ENCODE measurements at places on chromosomes 4 and X.

- no peak for DNase-seq
Measured at GRCh38 chrX:111661241-111661640, 19.7 kb upstream of the ALG13 start.

GRCh38 chr4:156568041-156568440 lies 403.6 kb downstream of the PDGFC start:
- DNase-seq = no peak

DNA sequence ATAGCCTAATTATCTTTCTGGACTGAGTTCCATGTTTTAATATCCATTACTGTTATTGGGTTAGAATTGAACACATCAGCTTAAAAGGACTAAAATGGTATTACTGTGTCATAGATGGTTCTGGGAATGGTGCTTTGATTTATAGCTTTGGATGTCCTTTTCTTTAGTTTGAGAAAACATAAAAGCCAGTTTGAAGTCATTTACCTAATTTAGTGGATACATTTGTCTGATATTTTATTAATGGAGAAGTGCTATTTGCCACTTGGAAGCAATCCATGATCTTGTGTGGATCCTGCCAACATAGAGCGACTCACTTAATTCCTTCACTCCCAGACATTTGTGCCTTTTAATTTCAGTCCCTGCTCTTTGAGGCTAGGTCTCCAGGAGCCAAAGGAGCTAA lies 212.4 kb upstream of the PACRGL start:
- DNase-seq = peak; percentile 50

- DNase-seq = no peak
Measured at GRCh38 chr4:138413273-138413672, 171.1 kb upstream of the SLC7A11 start.

DNA sequence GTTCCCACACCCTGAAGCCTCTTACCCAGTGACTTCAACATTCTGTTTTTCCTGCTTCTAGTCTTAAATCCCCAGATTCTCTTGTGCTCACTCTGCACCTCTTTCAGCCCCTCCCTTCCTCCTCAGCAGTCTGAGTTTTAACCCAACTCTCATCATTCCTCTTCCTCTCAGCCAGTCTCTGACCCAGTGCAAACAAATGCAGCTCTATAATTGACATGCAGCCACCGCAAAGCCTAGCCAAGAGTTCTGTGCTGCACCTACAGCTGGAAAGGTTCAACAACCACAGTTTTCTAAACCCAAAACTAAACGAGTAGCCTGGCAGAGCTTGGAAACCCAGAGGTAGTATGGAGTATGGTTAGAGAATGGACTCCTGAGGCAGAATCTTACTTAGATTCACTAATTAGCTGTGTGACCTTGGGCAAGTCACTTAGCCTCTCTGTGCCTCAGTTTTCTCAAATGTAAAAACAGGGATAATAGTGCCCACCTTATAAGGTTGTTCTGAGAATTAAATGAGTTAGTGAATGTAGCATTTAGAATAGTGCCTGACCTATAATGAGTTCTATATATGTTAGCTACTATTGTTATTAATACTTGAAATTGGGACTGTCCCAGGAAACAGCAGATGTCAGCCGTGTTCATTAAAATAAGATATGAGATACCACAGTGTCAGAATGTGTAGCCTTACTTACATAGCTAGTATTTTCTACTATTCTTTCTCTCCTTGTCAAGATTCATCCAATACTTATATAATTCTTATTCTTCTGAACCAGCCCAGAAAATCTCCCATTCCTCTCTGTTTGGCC lies 3.5 kb downstream of the TMEM154 start:
- DNase-seq = no peak

GRCh38 chr4:124432500-124432899 lies 280.0 kb downstream of the ANKRD50 start:
- peak; percentile 50 for DNase-seq

DNA sequence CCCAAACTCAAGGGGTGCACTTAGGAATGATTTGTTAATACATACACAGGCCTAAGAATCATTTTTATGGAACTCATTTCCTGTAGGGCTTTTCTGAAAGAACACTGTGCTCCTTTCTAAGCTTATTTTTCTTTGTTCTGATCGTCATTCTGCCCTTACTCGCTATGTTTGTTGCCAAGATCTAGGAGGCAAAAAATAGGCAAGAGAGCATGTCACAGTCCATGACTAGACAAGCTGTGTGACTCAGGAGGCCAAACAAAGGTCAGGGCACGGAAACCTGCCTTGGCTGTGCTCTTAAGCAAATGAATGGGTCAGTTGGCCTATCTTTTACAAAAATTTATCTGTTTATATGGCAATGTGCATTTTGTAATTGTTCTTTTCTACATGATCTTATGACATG lies 42.5 kb upstream of the C1GALT1C1 start:
- DNase-seq = peak; percentile 86

- no peak for DNase-seq
Measured at GRCh38 chrX:35339796-35340195, 397.2 kb downstream of the FAM47B start.

DNA sequence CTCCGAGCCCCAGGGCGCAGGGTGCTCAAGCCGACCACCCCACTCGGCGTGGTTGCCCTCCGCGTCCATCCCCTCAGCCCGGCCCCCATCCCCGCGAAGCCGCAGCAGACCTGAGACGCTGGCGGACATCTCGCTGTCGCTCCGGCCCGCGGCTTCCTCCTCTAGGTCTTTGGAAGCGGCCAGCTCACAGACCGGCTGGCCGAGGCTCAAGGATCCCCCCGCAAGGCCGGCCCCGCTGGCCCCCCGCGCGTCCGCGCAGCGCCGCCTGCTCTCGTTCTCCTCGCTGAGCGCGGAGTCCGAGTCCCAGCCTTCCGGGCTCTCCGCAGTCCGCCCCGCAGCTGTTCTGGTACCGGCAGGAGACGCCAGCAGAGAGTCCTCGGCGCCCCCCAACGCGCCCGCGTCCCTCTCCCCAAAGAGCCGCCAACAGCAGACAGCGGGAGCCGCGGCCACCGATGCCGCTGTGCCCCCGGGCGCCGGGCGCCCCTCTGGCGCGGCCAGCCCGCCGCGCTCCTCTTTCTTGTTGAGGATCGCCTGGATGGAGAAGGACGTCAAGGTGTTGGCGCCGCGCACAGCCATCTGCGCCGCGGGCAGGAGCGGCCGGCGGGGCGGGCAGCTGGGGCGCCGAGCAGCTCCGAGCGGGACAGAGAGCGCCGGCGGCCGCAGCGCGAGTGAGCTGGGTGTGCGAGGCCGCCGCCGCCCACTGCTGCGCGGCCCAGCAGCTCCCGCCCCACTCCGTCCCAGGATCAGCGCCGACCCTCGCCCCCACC lies at the start of gene NKX3-2:
Gene NKX3-2, minus strand, starts transcription at position 670 of the 767 bp plus-strand sequence. Its CDS starts 94 bp downstream, at position 576.
- no peak for DNase-seq

- DNase-seq = no peak
Measured at GRCh38 chr4:83581411-83582288, 45.7 kb downstream of the GPAT3 start.

GRCh38 chr4:96626023-96626422 lies 786.1 kb downstream of the PDHA2 start:
- DNase-seq = no peak

DNA sequence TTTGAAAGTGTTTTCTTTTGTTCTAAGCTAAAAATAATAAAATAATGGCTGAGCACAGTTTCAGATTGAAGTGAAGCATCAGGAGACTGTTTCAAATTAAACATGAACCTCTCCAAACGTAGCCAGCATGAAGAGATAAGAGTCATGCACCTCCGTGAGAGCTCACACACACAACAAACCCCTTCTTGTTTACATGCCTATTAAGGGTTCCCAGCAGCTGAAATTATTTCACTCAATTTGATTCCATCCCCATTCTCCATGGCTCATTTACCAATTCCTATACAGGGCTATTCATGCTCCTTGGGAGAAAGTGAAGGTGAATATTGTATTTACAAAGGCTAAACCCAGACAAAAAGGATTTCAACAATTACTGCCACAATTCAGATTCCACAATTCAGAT lies 954.1 kb upstream of the INTU start:
- no peak for DNase-seq

DNA sequence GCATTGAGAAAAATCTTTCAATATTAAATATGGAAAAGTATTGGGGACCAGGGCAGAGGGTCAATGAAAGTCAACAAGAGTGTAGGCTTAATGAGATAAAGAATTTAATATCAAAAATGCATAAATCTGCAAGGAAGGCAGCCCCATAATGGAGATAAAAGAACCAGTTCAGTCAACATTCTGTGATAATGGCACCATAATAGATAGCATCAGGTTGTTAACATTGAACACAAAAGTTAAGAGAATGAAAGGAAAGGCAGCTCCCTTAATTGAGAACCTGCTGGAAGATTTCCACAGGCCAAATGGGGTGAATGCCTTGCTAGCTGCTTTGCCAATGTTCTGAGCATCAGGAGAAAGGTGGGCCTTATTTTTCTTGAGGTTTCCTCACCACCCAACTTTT lies 60.4 kb upstream of the TMEM33 start:
- DNase-seq = no peak

DNA sequence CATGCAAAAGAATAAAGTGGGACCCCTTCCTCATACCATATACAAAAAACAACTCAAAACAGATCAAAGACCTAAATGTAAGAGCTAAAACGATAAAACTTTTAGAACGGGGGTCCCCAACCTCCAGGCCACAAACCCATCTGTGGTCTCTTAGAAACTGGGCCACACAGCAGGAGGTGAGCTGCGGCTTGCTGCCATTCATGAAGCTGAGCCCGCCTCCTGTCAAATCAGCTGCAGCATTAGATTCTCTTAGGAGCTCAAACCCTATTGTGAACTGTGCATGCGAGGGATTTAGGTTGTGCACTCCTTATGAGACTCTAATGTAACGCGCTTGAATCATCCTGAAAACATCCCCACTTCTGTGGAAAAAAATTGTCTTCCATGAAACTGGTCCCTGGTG lies 7.0 kb upstream of the GATA1 start:
- DNase-seq = no peak

DNA sequence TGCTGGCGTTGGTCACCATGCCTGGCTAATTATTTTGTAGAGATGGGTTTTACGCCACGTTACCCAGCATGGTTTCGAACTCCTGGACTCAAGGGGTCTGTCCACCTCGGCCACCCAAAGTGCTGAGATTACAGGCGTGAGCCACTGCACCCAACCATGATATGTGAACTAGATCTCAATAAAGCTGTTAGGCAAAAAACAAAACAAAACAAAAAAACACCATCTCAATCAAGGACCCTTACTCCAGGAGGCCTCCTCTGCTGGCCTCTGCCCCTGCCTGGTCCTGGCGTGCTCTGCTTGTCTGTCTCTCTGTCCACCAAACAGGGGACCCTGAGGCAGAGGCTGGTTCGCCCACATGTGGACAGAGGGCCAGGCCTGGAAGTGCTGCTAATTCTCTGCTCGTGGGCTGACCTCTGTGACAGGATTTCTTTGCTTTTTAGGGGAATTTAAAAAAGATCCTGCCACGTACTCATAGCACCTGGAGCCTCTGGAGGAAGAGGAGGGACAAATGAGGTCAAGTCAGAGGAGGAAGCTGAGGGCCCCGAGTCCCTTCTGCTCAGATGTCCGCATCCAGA lies 32.7 kb upstream of the WFS1 start:
- no peak for DNase-seq

DNA sequence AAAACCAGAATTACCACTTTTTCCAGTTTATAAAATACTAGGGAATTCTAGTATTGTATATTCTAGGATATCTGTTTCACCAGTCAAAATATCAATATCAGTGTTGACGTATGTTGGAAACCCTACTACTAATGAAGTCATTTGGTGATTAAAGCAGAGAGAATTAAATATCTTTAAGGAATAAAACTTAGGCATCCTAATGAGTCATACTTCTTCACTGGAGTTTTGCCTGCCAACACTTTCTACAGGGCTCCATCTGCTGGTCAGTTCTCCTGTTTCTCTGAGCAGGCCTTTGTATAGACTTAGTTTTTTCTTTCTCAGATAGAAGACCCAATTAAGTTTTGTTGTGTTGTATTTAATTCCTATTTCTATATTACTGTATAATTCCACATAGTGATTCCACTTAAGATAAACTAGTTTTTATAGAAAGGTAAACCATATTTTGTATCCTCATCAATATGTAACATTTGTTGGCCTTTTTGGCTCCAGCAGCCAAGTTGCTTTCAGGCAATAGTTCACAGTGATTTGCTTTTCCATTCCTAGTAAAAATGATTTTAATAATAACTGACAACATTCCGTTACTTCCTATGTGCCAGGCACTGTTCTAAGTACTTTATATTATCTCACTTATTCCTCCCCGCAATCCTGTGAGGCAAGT lies 3.5 kb downstream of the AP1AR start:
- DNase-seq = peak; percentile 92

DNA sequence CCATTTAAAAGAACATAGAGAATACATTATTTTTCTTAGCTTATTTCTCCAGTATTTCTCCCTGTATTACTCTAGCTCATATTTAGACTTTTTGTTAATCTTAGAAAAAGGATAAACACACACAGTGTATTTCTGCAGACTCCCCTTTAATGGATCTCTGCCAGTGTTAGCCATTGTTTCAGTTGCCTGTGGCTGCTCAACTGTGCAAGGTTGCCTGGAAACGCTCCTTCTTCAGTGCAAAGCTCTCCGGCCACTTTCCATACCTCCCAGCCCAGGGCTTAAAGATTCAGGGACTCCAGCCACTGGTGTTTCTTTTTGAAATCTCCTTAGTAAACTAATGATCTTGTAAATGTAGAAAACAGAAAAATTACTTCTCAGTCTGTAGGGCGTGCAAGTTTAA lies 104.9 kb downstream of the SLIT2 start:
- DNase-seq = peak; percentile 79

DNA sequence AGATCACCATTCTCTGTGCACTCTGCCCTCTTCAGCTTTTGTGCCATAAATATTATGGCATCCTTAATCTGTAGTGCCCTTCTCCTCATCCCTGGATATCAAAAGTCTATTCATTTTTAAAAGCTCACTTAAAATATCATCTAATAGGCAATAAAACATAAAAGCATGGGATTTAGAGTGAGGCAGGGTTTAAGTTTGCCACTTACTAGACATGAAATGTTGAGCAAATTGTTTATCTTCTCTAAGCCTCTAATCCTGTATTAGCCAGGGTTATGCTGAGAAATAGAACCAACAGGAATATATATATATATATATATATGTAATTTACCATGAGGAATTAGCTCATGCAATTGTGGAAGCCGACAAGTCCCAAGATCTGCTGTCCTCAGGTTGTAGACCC lies 472.4 kb upstream of the HS3ST1 start:
- DNase-seq = no peak

DNA sequence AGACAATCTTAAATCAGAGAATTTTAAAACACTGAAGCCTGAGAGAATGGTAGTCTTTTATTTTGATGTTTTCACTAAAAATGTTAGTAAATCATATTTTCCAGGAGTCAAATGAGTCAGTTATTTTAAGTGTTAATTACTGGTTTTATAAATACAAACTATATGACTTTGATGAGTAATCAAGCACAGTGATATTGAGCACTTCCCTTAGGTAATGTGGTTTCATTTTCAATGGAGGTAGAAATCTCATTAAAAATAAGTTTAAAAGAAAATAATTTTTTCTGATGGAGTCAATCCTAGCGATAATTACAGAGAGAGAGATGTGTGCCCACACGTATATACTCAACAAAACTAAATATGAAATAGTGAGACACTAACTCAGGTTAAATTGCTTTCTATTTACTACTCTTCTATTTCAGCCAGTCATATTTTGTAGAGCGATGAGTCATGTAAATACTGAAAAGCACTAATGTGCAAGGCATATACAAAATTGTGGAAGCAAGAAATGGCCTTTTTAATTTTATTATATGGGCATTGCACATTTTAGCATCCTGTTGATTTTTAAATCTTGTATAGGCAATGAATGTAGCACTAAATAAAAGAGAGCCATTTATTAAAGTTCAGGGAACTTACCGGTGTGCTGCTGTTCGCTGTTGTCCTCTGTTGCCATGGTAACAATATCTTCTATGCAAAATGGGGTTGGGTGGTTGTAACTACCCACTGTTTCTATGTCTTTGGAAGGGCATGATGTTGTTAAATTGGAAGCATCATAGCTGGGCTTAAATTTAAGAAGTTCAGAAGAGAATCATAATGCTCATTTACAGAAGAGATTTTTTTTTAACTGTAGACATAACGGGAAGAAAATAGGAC lies 513.7 kb downstream of the TLL1 start:
- peak; percentile 2 for DNase-seq

All from fibroblast of the aortic adventitia (primary cell).